ENCODE measurements at places on chromosomes 12 and 14. TPM values are rescaled to one million over a fixed set of nuclear protein-coding genes. Genes with fewer than 3 reads are reported as not detected.

The GPR162 gene
- 51.0 TPM for total RNA-seq

The SLC17A8 gene
- not detected for total RNA-seq

The KRT74 gene
- total RNA-seq, result not detected

GRCh38 chr12:47107926-47108325, 28.2 kb upstream of the AMIGO2 start:
- H3K27me3 ChIP-seq, result no peaks in the 10 kb centered on the region
- H3K36me3 ChIP-seq, result no peaks in the 10 kb centered on the region
- no peak for DNase-seq
- no peak overlapping the region for H3K27ac ChIP-seq
- no peaks in the 10 kb centered on the region for H3K4me1 ChIP-seq

GRCh38 chr12:130826151-130826801, 12.8 kb downstream of the STX2 start:
- DNase-seq, result peak; percentile 28
- no peaks in the 10 kb centered on the region for H3K36me3 ChIP-seq
- no peak overlapping the region for H3K27ac ChIP-seq
- no peaks in the 10 kb centered on the region for H3K27me3 ChIP-seq

DNA sequence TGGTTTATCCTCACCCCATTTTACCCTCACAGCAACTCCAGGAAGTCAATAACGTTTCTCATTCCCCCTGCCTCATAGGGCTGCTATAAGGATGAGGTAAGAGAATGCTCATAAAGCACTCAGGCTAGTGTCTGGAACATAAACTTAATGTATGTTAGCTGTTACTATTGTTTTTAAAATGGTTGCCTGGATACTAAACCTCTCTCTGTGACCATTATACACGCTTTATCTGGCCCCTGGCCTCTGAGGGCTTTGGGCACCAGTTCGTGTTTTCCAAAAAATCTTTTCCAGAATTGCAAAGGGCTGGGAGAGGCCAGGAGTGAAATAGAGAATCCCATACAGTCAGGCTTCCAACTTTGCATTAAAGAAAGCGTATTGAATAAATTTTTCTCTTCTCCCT, 113.9 kb downstream of the KTN1 start:
- no peak overlapping the region for H3K27ac ChIP-seq
- H3K36me3 ChIP-seq, result no peaks in the 10 kb centered on the region
- H3K4me1 ChIP-seq, result no peaks in the 10 kb centered on the region
- no peaks in the 10 kb centered on the region for H3K27me3 ChIP-seq
- no peak for DNase-seq

DNA sequence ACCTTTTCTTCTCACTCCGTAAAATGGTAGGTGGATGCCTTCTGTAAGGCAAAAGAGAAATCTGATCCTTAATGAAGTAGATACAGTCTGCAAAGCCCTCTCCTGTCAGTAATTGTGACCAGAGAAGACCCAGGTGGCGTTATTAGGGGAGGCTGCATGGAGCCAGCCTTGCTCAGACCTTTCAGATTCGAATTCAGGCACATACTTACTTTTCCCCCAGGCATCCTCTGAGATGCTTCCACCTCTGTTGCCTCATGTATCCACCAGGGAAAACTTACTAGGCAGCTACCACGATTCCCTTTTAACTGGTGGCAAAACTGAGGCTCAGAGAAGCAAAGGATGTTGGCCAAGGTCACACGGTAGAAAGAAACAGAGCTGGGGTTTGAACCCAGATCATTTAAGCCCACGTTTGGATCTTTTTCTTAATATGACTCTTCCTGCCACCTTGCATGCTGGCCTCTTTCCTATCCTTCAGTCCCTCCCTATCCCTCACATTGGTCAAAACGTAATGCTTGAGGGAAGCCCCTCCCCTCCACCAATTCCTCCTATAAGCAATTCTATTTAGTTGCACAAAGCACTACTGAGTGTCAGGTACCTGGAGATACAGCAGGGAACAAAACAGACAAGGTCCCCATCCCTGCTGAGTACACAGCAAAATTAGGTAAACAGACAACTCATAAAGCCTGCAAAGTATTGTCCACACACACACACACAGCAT, 179.4 kb downstream of the KSR2 start:
- DNase-seq, result no peak
- no peaks in the 10 kb centered on the region for H3K36me3 ChIP-seq

GRCh38 chr12:69396041-69396440, 36.5 kb downstream of the YEATS4 start:
- no peak overlapping the region for H3K4me3 ChIP-seq
- H3K27me3 ChIP-seq, result no peaks in the 10 kb centered on the region
- no peaks in the 10 kb centered on the region for H3K4me1 ChIP-seq
- DNase-seq, result no peak

DNA sequence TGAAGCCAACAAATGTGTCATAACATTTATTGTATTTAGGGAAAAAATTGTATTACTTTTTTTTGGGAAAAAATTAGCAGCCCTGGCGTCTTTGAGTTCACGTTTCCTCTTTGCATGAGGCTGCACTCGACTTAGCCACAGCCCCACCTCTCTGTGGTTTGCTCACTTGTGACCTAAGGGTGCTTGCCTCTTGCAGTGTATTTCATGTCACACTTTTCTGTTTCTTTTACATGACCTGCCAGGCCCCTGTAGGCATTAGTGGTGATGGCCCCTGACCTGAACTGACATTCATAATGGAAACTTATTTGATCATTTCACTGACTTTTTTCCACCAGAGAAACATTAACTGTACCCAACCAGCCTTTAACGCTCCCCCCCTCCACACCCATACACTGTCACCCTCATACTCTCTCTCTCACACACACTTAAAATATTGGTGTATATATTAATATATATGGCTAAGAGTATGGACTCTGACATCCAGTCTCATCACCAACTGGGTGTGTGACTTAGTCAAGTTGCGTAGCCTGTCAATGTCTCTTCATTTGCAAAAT, 122.9 kb downstream of the PRKCH start:
- peaks cover 12% of the 10 kb centered on the region for H3K4me1 ChIP-seq
- H3K4me3 ChIP-seq, result no peak overlapping the region
- no peak for DNase-seq
- H3K27ac ChIP-seq, result no peak overlapping the region
- no peaks in the 10 kb centered on the region for H3K27me3 ChIP-seq
- no peaks in the 10 kb centered on the region for H3K36me3 ChIP-seq

DNA sequence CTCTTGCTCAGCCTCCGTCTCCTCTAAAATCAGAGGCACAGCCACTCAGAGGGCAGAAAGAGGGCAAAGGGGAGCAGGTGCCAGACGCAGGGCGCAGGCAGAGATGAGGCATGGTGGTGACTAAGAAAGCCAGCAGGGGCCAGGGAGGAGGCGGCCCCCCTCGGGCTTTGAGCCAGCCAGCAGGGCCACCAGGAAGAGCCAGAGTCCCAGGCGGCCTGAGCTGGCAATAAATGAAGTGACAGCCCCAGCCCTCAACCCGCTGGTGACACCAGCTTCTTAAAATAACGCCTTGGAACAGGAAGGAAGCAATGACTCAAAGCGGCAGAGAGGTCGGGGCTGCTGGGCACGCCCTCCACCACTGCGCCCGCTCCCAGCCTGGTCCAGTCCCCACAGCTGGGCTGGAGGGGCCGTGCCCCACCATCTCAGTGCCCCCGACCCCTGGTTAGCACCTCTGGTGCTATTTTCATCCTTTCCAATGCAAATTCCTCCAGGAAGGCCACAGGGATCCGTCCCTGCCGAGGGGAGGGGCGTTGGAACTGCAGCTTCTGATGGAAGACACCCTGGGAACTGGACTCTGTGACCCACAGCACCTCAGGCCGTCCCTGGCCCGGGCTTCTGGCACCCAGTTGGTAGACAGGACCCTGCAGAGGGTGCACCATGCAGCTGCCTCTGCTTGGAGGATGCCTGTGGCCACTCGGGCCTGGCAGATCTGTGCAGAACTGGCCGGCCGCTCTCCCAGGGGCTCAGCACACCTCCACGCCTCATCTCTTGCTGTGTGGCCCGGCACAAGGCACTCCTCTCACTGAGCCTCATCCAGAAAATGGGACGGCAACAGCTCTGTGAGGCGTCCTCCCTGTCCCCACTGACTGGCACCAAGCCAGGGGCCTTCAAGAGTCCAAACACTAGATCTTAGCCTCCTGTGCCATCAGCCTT, 113.7 kb downstream of the NCOR2 start:
- no peaks in the 10 kb centered on the region for H3K27me3 ChIP-seq
- H3K4me1 ChIP-seq, result peaks cover 14% of the 10 kb centered on the region
- H3K27ac ChIP-seq, result peak overlapping the region; percentile 83
- H3K4me3 ChIP-seq, result no peak overlapping the region

DNA sequence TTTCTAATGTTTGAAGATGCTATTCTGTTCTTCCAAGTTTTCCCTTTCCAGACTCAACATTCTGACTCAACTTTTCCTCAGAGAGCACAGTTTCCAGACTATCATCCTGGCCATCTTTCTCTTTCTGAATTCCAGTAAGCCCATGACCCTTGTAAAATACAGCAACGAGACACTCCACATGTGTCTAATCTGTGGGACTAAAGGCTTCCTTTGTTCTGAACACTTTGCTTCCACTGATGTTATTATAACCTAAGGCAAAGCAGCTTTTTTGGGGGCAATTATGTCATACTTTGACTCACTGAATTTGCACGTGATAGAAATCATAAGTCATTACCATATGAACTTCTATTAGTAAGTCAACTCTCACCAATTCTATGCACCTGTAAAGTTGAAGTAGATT, 6.3 kb upstream of the ART4 start:
- H3K27ac ChIP-seq, result no peak overlapping the region
- H3K4me1 ChIP-seq, result no peaks in the 10 kb centered on the region
- no peaks in the 10 kb centered on the region for H3K36me3 ChIP-seq
- DNase-seq, result peak; percentile 79

Measured in cardiac muscle cell (in vitro differentiated cells and primary cell).